ENCODE measurements at places on chromosomes 7 and 10. TPM values are rescaled to one million over a fixed set of nuclear protein-coding genes. Genes with fewer than 3 reads are reported as not detected.

Gene NEUROG3
- not detected for total RNA-seq

DNA sequence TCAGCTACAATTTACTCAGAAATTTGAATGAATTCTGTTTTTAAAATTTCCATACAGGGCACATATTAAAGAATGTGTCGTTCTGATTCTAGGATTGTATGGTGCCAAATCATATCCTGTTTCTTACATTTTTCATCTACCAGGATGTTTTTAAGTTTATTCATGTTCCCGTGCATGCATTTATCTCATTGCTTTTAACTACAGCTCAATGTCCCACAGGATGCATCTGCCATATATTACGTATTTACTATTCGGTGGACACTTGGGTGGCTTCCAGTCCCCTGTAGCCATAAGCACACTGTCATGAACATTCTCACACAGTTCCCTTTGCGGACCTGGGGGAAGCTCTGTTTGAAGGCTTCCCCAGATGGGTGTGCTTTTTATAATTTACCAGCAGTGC is 122.3 kb downstream of the CCDC71L start:
- no peak for DNase-seq

DNA sequence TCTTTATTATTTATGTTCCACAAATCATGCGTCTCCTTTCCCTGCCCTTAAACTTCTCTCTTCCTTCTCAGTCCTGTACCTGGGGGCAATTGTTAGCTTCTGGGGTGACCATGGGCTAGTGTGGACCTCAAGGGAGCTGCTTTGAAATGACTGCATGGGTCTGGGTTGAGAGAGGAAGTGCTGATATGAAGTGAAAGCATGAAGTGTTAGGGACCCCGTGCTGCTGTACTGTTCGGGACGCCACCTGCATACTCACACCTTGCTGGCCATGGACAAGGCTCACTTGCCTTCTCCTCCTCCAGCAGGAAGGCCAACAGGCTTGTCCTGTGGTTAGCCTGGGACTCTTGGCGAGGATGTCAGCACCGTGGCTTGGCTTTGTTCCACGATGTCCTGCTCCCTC is 56.7 kb downstream of the MTPN start:
- no peak for DNase-seq

Gene RSU1
- 14.9 TPM for total RNA-seq

Data from G401 (cell line).